ENCODE measurements at places on chromosomes 5 and 9.

- DNase-seq, result no peak
Observed at GRCh38 chr9:125145425-125145824, 2.1 kb upstream of the SCAI start.

GRCh38 chr9:136679431-136679941 is 7.8 kb downstream of the AGPAT2 start:
- DNase-seq, result no peak

GRCh38 chr9:1514776-1515363 is 464.7 kb downstream of the DMRT2 start:
- DNase-seq, result no peak

DNA sequence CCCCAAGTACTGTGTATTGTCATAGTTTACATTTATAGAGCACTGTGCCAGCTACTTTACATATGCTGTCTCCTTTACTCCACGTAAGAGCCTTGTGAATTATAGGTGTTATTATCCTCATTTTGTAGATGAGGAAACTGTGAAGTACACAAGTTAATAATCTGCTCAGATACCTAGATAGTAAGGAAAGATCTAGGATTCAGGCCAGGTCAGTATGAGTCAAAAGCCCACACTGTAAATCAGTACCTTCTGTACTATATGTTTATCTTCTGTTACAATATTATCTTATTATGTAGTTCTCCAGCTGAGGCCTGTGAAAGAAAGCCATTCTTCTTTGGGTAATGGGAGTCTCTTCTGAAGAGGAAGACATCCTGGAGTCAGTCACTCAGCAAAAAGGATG is 72.4 kb upstream of the TLX3 start:
- no peak for DNase-seq

DNA sequence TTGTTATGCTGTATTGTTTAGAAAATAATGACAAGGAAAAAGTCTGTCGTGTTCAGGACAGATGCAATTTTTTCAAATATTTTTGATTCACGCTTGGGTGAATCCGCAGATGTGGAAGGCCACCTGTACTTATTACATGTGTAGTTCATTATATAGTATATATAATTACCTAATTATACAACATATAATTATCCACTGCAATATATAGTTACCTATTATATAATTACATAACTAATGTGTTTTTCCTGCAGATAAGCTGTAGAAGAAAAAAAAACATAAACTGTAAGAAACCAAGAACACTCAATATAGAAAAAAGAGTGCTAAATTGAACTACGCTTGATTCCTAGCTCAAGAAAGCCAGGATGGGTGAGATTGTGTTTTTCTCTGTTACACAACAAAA is 93.6 kb upstream of the RANBP3L start:
- DNase-seq, result no peak

DNA sequence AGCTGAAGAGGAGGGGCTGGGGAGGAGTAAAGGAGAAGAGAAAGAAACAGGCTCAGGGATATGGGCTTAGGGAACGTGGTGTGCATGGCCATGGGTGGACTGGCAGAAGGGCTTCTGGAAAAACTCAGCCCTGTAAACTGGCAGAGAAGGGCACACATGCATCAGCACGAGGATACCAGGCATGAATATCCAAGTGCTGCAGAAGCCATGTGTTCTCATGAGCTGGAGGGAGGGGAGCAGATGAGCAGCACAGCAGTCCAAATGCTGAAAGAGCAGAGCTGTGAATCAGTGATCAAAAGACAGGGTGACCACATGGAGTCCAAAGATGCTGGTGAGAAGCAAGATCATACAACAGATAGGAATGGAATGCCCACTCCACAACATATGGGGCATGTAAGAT is 72.3 kb downstream of the SEMA5A start:
- DNase-seq, result no peak

- DNase-seq, result no peak
Observed at GRCh38 chr5:149151717-149152116, 10.4 kb downstream of the ABLIM3 start.

DNA sequence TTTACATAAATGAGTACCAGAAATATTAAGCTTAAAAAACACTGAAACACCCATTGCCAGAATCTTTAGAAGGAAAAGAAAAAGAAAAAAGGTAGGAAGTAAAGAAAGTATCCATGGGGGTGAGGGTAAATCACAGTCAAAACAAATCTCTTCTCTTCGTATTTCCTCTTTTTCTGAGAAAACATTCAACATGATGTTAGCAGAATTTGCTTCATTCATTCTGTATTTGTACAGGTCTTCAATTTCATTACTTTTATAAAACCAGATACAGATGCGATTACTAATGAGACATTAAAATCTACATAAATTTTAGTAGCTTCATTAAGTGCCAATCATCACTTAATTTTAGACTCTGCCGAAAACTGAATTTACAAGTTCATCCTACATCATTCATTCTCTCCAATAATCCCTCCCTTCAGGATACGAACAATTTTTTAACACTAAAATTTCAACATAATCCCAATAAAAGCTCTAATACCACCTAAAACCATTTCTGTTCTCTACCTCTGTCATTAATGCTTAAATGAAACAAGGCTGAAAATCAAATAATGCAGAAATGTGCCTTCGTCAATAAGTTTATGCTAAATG is 7.0 kb downstream of the NR3C1 start:
- DNase-seq, result no peak

DNA sequence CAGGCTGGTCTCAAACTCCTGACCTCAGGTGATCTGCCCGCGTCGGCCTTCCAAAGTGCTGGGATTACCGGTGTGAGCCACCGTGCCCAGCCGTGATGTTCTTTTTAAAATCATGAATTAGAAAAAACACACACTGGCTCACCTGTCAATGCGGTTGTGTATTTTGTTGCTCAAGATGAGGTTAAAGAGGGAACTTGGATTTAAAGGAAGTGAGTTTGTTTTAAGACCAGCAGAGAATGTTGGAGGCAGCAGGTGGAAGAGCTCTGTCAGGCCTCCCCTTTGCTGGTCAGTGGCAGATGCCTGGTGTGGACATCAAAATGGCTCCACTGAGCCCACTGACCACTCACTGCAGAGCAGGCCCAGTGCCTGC is 38.9 kb downstream of the WNK2 start:
- no peak for DNase-seq

- DNase-seq, result no peak
Observed at GRCh38 chr5:148465381-148466235, 81.8 kb downstream of the FBXO38 start.

- no peak for DNase-seq
Observed at GRCh38 chr5:159982421-159983173, 26.3 kb upstream of the TTC1 start.

- DNase-seq, result no peak
Observed at GRCh38 chr5:3310541-3311261, 284.9 kb upstream of the IRX1 start.

DNA sequence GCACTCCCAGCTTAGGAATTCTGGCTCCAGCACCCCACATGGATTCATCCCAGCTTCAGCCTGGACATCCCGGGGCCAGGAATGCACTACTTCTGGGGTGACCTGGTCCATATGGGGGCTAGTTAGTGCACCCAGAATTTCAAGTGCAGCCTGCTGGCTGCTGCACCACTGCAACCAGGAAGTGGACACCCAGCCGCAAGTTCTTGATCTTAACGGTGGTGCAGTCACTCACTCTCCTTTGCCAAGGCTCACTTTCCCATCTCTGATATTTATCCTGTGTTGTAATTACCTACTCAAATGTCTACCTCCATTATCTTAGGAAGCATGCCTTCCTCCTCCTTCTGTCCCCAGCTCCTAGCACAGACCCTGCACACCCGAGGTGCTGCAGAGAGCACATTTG is 26.2 kb upstream of the RAB14 start:
- DNase-seq, result no peak

DNA sequence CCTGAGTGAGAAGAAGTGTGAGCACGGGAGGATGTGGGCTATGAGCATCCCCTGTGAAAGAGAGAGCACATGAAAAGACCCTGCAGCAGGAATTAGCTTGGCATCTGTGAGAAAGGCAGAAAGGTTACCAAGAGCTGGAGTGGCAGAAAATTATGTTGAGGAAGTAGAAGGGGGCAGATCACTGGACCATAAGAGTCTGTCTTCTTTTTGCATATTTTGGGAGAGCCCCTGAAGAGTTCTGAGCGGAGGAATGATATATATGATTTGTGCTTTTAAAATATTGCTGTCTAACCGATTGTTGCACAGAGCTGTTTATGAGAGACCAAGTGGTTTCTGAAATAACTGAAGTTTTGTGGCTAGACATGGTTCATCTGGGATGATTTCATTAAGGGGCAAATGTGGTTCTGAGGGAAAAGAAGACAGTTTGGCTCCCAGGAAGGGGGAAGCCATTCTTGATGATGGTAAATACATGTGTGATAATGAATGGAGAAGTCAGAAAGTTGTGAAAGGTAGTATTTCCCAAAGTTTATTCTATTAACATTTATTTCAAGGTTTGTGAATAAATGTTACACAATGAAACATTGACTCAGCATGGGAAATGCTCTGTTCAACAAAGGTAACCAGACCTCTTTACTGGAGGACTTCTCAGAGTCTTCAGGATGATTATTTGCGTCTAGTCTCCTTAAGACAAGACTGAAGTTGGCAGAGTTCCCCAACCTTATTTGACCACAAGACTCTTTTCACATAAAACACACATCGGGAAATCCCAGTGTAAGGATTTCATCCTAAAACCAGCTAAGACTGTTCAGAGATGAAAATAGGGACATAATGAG is 31.5 kb upstream of the ADRB2 start:
- DNase-seq, result no peak

DNA sequence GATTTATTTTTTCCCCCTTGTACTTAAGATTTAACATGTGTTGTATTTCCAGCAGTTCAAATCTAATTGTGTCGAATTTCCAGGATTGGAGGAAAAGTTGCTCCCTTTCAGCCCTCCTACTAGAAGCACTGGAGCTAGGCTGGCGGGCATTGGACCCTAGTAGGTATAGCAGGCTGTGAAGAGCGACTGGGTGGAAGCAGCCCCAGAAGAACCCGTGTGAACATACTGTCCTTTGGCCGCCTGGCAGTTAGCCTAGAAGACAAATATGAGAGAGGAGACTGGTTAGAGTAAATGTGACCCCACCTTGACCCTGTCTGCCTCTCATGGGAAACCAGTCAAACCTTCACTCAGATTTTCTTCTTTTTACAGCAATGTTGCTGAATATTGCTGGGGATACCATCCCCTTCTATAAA is 13.9 kb downstream of the ALDOB start:
- no peak for DNase-seq

DNA sequence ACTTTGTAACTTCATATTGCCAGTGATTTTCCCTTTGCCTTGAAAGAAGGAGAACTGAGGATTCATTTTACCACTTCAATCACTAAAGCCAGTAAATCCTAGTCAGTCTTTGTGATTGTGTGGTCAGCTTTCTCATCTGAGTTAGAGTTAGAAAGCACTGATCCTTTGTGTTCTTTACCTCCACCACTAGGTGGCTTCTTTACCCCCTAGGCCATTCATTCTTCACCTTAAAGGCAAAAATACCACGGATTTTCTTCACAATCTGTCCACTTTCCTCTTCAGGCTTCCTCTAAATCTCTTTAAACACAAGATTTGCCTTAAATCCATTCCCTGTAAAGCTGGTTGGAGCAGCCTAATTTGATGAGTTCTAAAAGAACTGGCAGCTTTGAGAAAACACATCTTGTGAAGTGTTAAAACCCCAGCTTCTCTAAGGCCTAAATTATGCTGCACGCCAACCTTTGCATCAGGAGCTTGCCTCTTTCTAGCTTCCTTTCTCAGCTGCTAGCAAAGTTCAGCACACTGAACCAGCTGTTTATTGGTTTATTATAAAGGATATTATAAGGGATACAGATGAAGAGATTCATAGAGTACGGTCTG is 20.4 kb downstream of the BDP1 start:
- DNase-seq, result no peak

DNA sequence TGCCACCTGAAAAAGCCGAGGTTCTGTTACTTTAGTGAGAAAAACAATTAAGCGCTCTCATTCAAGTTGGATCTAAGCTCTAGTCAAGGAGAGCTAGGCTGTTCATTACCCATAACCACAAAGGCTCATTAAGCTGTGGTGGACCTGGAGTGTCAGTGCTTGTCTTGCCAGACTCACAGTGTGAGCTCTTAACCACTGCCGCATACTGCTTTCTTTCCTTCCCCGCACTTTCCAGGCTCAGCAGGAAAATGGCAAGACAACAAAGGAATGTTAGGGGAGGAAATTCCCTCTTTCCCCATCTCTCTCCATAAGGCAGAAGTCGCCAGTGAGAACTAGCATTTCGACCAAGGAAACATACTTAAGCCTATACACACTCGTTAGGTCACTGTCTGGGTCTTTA is 467.3 kb downstream of the ENC1 start:
- no peak for DNase-seq

- DNase-seq, result peak; percentile 22
Observed at GRCh38 chr9:22452415-22453010, 5.9 kb downstream of the DMRTA1 start.

DNA sequence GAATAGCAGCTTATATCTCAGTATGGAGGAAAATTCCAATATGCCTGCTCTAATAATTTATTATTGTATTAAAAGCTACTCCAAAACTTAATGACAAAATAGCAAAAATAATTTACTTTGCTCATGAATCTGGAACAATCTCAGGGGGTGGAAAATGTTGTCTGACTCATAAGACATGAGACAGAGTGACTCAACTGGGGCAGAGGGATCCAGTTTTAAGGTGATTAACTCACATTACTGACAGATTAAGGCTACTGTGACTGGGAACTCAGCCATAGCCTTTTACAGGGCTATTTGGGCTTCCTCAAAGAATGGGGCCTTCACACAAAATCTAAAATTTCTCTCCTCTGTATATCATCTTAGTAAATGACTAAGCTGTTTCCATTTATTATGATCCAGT is 1172.9 kb downstream of the CDH12 start:
- no peak for DNase-seq

DNA sequence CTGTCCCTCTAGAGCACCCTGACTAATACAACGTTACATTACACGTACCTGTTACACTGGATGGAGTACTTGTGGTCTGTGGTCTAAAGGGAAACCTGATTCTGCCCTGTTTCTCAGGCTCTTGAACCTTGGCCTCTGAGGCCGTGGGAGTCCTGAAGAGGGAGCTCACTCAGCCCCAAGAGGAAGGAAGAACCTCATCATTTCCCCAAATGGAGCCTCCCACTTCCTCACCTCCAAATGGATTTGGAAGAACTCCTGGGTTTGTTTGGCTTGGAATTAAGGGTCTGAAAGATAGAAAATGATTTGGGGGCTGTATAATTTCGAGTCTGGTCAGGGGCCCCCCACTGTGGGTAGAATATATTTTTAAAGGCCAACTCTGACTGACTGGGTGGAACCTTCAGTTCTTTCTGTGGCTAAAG is 200.2 kb downstream of the SEMA6A start:
- DNase-seq, result no peak

All from stimulated activated CD8-positive, alpha-beta memory T cell treated with anti-CD3 and anti-CD28 coated beads, Interleukin-12 subunit alpha, Interleukin-12 subunit beta, amount 100 ng/mL, for 1 hour (primary cell).